ENCODE measurements at places on chromosomes 3 and 15. TPM values are rescaled to one million over a fixed set of nuclear protein-coding genes. Genes with fewer than 3 reads are reported as not detected.
A peak's percentile ranks its signal among the peaks of the same experiment; 100 is the strongest.

GRCh38 chr3:9213019-9213634 is 36.3 kb downstream of the SRGAP3 start:
- H3K36me3 ChIP-seq = no peaks in the 10 kb centered on the region
- H3K4me3 ChIP-seq = no peak overlapping the region
- DNase-seq = no peak
- no peaks in the 10 kb centered on the region for H3K27me3 ChIP-seq
- no peak overlapping the region for H3K27ac ChIP-seq

DNA sequence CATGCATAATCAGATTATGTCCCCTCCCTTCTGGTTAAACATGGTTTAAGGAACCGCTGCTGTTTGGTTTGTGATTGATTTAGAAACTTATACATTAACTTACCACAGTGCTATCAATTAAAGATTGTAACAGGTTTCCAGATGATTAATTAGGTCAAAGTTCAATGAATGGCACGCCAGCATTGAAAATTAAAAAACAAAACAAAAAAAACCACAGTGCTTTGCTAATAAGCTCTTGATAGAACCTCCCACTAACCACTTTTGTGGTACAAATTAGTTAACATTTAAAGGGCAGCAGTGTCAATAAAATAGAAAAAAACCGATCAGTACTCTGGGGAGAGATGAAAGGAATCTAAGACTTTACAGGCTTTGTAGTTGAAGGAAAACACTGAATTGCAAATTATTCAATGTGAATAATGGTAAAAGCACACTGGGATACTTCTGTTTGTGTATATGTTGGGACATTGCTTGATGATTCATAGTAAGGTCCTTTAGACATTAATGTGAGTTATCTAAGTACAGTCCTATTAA is 7.6 kb upstream of the C3orf38 start:
- no peak overlapping the region for H3K27ac ChIP-seq
- no peak overlapping the region for H3K4me3 ChIP-seq
- no peaks in the 10 kb centered on the region for H3K4me1 ChIP-seq
- peaks cover 12% of the 10 kb centered on the region for H3K36me3 ChIP-seq

GRCh38 chr3:116350119-116350733 is 95.1 kb downstream of the LSAMP start:
- no peak overlapping the region for H3K27ac ChIP-seq
- no peaks in the 10 kb centered on the region for H3K36me3 ChIP-seq
- peaks cover 12% of the 10 kb centered on the region for H3K4me1 ChIP-seq
- no peaks in the 10 kb centered on the region for H3K27me3 ChIP-seq
- H3K4me3 ChIP-seq = no peak overlapping the region

GRCh38 chr3:53092216-53092615 is 38.0 kb downstream of the RFT1 start:
- H3K36me3 ChIP-seq = no peaks in the 10 kb centered on the region
- H3K4me1 ChIP-seq = no peaks in the 10 kb centered on the region
- H3K27me3 ChIP-seq = no peaks in the 10 kb centered on the region
- DNase-seq = no peak
- no peak overlapping the region for H3K4me3 ChIP-seq

Gene PARP15
- total RNA-seq = not detected

Gene IL17RB
- total RNA-seq = 5.5 TPM

DNA sequence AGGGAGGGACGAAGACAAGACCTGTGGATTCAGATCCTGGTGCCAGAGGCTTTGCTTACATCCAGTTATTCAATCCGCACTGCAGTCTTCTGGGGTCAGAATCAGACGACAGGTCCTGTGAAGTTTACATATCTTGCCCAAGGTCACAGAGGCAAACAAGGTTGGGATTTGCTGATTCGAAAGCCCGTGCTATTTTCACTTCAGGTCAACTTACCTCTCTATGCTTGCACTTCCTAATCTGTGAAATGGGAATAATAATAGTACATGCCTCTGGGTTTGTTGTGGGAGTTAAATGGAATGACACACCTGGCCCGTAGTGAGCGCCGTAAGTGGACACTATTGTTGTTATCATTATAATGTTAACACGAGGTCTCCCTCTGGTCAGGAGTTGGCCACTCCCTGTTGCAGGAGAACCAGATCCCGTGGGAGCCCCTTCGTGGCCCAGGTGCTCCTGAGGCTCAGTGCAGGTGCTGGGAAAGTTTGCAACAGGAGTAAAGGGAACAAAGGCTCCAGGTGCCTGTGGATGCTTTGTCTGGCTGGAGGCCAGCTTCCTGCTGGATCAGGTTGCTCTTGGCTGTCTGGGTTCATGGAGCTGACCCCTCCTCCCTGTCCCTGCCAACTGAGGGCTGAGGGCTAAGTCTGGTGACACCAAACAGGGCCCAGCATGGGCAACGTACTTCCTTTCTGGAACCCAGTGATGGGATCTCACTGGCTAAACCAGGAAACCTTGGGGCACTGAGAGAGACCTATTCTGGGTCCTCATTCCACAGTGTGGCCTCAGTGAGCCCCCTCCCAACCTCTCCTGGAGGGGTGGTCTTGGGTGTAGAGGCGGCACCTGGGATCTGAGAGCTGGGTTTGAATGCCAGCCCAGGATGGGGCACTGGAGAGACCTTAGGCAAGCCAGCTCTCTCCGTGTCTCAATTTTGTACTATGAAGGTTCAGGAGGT is 40.1 kb upstream of the SEMA4B start:
- no peak overlapping the region for H3K27ac ChIP-seq
- no peak for DNase-seq
- H3K4me3 ChIP-seq = no peak overlapping the region
- no peaks in the 10 kb centered on the region for H3K27me3 ChIP-seq
- no peaks in the 10 kb centered on the region for H3K36me3 ChIP-seq

- peak overlapping the region; percentile 65 for H3K27ac ChIP-seq
- peaks cover 22% of the 10 kb centered on the region for H3K4me1 ChIP-seq
- peak; percentile 64 for DNase-seq
- H3K4me3 ChIP-seq = no peak overlapping the region
Measured at GRCh38 chr3:160643994-160644393, 33.0 kb upstream of the ARL14 start.

- no peak for DNase-seq
- no peaks in the 10 kb centered on the region for H3K36me3 ChIP-seq
- peaks cover 12% of the 10 kb centered on the region for H3K4me1 ChIP-seq
- no peak overlapping the region for H3K27ac ChIP-seq
- no peak overlapping the region for H3K4me3 ChIP-seq
Measured at GRCh38 chr3:177836671-177837070, 639.4 kb upstream of the TBL1XR1 start.

Gene LIPC
- not detected for total RNA-seq

Gene CFAP100
- 0.12 TPM for total RNA-seq

DNA sequence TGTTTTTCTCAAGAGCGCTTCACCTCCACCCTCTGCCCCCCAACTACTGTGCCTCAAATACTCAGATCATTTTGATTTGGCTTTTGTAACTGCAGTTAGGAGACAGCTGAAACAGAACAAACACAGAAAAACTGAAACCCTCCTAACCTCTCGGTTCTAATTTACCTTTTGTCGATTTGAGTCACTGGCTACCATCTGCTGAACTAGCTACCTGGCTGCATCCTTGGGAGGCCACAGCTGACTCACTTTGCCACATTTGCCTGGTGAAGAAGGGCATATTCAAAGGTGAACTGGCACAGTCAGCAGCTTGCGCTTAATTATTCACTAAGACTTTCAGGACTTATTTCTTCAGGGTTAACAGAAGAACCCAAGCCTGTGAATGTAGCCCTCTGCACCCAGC is 117.7 kb downstream of the FOXB1 start:
- H3K4me3 ChIP-seq = no peak overlapping the region
- H3K36me3 ChIP-seq = no peaks in the 10 kb centered on the region
- no peak overlapping the region for H3K27ac ChIP-seq
- H3K27me3 ChIP-seq = no peaks in the 10 kb centered on the region
- DNase-seq = no peak
- H3K4me1 ChIP-seq = peaks cover 55% of the 10 kb centered on the region

DNA sequence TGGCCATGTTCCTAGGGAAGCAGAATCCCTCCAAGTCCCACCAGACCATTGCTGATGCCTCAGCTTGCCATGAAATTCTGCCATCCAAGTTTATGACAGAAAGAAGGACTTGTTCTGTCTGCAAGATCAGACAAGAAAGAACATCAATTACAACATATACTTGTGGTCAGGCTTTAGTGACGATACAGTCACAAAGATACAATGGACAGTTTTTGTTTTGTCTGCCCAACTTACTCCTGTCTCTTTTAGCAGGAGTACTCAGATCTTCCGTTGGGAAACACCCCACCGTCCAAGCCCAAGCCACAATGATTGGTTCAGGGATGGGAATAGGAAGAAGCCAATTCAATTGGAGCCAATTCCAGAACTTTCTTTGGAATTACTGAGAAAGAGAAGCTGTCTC is 15.7 kb downstream of the KLHL6 start:
- no peak overlapping the region for H3K27ac ChIP-seq
- no peaks in the 10 kb centered on the region for H3K36me3 ChIP-seq
- H3K4me3 ChIP-seq = no peak overlapping the region
- DNase-seq = no peak
- H3K4me1 ChIP-seq = peaks cover 19% of the 10 kb centered on the region
- no peaks in the 10 kb centered on the region for H3K27me3 ChIP-seq

Gene COL8A1
- not detected for total RNA-seq

GRCh38 chr3:154334973-154335420 is 10.7 kb upstream of the DHX36 start:
- DNase-seq = peak; percentile 41
- no peak overlapping the region for H3K4me3 ChIP-seq
- H3K27ac ChIP-seq = no peak overlapping the region
- no peaks in the 10 kb centered on the region for H3K36me3 ChIP-seq

DNA sequence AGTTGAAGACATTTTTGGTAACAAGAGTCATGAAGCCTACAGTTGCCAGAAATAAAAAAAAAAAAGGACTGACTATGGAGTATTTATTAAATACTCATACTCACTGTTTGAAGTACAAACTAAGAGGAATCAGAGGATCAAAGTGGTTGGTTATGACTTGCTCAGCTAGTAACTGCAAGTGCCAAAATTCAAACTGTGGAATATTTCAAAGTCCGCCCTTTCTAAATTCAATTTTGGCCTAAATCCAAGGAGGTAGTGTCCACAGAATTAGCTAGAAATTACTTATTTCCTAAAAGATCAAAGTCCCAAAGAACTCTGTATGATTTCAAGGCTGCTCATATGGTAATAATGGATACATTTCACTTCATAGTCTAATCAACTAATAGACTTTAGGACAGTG is 274.5 kb downstream of the ZBTB20 start:
- DNase-seq = no peak
- peaks cover 3% of the 10 kb centered on the region for H3K4me1 ChIP-seq
- H3K27me3 ChIP-seq = no peaks in the 10 kb centered on the region
- no peak overlapping the region for H3K27ac ChIP-seq
- H3K4me3 ChIP-seq = no peak overlapping the region

GRCh38 chr3:13579063-13579462 is 30.1 kb downstream of the FBLN2 start:
- H3K27me3 ChIP-seq = no peaks in the 10 kb centered on the region
- DNase-seq = no peak
- H3K4me1 ChIP-seq = peaks cover 14% of the 10 kb centered on the region

Gene SLC22A14
- not detected for total RNA-seq

GRCh38 chr3:182117583-182117982 is 405.9 kb downstream of the SOX2 start:
- no peak overlapping the region for H3K27ac ChIP-seq
- peaks cover 23% of the 10 kb centered on the region for H3K4me1 ChIP-seq
- DNase-seq = no peak
- H3K36me3 ChIP-seq = no peaks in the 10 kb centered on the region
- H3K4me3 ChIP-seq = no peak overlapping the region

DNA sequence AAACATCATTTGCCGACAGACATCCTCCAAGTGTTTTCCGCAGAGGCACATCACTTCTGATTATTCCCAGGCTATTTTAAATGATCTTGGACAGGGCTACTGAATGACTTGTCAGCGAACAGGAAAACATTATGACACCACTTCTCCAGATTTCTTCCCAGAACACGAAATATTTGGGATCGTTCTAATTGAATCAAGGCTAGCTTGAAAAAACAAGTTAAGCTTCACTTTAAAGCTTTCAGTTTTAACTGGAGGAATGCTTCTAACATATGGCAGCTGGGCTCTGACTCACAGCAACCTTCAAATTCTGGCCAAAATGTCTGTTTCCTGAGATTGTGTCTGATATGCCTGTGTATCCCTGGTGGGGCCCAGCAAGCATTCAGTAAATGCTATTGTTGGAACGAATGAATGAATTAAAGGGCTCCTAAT is 127.0 kb upstream of the ICE2 start:
- no peak for DNase-seq
- H3K27me3 ChIP-seq = no peaks in the 10 kb centered on the region
- H3K36me3 ChIP-seq = no peaks in the 10 kb centered on the region
- H3K4me1 ChIP-seq = peaks cover 10% of the 10 kb centered on the region
- H3K27ac ChIP-seq = no peak overlapping the region
- no peak overlapping the region for H3K4me3 ChIP-seq

DNA sequence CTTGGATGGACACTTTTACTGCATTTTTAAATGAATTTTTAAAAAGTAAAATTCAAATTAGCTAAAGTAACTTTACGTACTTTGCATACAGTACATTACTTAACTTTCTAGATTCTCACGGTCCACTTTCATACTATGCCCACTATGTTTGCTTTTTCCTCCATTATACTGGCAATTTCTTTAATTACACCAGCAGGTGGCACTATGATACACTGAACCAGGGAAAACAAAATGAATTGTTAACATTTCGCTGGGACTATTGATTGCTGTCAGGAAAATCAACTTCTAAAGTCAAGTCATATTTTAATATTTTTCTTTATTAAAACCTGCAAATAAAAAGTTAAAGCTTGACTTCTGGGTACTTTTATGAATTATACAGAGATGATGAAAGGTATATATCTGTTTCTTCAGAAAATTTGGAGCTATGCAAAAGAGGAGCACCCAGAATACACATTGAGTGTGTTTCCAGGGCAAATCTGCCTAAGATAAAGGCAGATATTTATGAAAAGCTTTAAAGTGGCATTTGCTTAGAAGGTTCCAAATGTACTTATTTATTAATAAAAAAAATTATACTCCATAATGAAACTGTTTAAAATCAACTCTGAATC is 21.8 kb upstream of the POU1F1 start:
- no peaks in the 10 kb centered on the region for H3K36me3 ChIP-seq
- no peak overlapping the region for H3K27ac ChIP-seq

DNA sequence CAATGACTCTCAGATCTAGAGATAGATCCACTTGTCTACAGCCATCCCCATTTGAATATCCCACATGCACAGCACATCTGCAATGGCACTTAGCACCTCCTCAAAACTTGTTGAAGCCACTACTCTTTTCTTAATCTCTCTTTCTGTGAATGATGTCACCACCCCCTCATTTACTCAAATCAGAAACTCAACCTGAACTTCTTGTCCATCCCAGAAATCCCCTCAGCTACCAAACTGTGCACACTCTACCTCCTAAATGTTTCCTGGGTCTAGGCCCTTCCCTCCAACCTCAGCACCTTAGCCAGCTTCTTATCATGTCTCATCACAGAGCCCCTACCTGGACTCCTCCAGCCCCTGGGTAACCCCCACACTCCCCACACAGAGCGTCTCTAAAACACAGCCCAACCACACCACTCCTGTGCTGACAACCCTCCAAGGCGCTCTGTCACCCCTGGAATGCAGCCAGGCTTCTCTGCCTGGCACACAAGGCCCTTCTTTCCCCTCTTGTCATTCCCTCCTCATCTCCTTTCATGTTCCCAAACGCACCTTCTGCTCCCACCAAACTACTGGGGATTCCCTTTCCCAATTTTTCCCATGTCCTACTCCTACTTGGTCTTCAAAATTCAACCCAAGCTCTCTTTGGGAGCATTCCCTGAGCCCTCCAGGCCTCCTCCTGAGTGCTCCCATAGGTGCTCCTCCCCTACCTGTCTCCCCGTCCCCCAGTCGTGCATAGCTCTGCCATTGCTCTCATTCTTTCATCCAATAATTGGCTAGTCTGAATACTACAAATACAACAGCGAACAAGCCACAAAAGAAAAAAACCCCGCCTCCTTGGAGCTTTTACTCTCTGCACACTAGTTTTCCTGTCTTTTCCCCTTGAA is 39.8 kb upstream of the ZBTB38 start:
- no peak for DNase-seq
- no peaks in the 10 kb centered on the region for H3K27me3 ChIP-seq
- no peaks in the 10 kb centered on the region for H3K36me3 ChIP-seq
- peaks cover 7% of the 10 kb centered on the region for H3K4me1 ChIP-seq
